ENCODE measurements at places on chromosomes 2 and 18.
A peak's percentile ranks its signal among the peaks of the same experiment; 100 is the strongest.

DNA sequence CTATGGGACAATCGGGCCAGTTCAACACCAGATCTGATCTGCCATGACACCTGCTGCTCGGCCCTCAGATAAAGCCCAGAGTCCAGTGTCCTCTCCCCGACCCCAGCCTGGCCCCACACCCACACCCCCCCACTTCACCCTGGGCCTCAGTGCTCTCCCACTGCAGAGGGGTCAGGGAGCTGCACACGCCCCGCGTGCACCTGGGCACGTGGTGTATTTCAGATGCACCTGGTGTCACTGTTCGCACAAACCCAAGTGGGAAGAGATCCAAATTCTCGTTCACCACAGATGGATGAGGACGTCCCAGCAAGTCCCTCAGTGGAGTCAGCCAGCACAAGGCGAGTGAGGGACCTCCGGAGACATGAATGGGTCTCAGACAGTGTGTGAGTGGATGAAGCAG is 161.3 kb downstream of the RTP5 start:
- peak; percentile 2 for DNase-seq

GRCh38 chr18:74990563-74991081 is 218.3 kb downstream of the PTGR3 start:
- no peak for DNase-seq

- no peak for DNase-seq
Observed at GRCh38 chr2:177073611-177074010, 139.0 kb upstream of the HNRNPA3 start.

DNA sequence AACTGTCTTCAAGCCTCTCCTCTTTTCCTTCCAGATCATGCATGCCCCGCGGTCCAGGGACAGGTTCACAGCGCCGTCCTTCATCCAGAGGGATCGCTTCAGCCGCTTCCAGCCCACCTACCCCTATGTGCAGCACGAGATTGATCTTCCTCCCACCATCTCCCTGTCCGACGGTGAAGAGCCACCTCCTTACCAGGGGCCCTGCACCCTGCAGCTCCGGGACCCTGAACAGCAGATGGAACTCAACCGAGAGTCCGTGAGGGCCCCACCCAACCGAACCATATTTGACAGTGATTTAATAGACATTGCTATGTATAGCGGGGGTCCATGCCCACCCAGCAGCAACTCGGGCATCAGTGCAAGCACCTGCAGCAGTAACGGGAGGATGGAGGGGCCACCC is 81.3 kb downstream of the FAM210A start:
- DNase-seq, result no peak

DNA sequence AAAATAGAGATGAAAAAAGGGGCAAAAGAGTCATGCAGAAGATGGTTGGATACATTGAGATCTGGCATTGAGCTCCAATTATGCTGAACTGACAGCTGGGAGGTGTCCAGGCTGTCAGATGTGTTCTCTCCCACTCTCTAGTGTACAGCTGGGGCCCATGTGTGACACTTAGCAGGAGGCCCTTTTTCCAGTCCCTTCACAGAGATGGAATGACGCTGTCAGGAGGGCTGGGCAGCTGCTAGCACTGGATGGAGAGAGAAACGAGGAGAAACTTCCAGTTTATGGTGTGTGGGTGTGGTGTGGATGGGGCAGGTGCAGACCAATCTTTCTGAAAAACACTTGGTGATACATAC is 437.7 kb upstream of the HS6ST1 start:
- DNase-seq, result no peak

DNA sequence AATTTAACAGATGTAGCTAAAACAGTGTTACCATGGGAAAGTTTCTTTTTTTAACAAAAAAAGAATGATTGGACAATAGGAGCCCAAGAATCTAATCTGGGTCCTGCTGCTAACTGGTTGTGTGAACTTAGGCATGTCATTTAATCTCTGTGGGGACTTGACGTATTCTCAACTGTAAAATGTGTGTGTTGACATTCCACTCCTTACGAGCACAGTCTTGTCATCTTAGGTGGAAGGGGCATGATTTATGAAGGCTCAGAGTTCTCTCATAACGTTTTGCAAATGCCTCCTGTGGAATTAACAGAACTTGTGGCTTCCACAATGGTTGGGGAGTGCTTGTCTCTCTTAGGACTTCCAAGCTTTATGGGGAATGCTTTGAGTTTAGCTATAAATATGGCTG is 125.9 kb upstream of the SATB2 start:
- DNase-seq, result no peak

DNA sequence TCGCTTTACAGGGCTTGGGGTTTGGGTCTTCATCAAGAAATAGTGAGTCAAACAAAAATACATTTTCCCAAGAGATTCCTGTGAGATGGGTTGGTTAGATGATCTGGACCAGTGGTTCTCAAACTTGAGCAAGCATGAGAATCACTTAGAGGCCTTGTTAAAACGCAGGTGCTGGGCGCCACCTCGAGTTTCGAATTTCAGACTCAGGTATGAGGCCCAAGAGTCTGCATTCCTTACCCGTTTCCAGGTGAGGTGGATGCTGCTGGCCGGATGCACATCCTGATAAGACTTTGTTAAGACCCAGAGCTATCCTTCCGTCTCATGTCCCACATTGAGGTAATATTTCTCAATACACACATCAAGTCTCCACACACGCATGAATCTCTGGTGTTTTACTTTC is 707.8 kb upstream of the SALL3 start:
- DNase-seq, result no peak

DNA sequence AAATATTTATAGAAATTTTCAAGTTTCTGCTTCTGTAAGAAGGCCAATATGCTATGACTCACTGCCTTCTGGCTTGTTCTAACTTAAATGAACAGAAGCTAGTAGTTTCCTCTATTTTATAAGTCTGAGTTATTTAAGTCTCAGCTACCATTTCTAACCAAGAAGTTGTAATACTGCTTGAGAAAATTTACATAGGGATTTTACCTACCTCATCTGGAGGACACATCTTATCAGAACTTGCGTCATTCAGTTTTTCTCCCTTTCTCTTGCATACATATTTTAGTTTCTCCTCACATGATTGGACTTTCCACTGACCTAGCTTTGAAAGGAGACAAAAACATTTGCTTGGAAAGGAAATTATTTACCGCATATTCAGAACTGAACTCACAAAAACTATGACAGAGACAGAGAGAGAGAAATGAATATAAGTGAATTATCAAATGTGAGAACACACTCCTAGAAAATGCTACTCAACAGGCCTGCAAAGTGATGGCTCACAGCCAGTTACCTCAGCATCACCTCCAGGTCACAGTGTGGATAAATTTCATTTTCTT is 81.1 kb upstream of the CD302 start:
- DNase-seq, result no peak

DNA sequence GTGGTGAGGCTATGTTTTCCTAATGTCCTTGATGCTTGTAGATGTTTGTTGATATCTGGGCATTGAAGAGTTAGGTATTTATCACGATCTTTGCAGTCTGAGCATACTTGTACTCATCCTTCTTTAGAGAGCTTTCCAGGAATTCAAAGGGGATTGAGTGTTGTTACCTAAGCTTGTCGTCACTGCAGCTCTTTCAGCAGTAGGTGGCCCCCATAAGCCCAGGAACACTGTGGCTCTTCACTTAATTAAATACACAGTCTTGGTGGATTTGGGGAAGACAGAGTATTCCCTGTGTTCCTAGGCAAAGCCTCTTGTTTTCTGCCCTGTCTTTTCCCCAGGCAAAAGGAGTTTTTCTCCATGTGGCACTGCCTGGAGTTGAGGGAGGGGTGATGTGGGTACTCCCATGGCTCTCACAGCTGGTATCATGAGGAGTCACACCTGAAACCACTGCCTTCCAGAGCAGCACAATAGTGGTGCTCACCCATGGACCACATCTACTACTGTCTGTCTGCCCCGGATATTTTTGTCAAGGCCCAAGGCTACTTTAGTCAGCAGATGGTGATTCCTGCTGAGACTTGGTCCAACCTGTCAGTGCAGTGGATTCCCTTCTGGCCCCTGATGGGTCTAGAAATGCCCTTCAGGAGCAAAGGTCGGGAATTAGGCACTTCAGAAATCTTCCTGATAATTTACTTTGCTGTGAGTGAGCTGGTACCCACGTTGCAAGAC is 95.7 kb downstream of the GALNT13 start:
- no peak for DNase-seq

DNA sequence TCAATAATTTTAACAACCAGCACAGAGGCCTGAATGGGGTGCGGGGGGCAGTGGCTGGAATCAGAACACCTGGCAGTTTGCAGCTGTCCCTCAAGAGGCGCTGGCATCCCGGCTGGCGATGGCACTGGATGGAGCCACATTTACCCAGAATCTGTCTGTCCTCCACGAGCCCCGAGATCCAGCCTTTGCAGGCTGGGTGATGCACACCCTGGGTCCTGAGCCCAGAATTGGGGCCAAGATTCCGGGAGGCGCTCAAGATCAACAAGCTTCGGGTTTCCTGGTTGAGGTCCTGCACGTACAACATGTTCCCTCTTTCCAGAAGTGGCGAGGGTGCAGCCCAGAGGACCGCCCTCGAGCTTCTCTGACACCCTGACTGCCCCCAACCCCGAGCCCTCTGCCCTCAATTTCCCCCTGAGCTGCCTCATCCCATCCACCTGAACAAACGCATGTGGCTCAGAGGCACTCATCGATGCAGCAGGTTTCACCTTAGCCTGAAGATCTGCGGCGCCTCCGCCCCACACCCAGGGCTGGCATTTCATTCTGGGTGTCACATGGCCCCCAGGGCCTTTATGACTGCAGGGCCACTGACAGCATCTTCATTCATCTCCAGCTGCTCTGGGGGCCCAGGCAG is 97.5 kb downstream of the TFCP2L1 start:
- no peak for DNase-seq

GRCh38 chr18:21703241-21703820 is 1.2 kb downstream of the ABHD3 start:
- DNase-seq, result peak; percentile 41

- DNase-seq, result no peak
Observed at GRCh38 chr2:81583311-81584108, 1279.0 kb upstream of the LRRTM1 start.

- no peak for DNase-seq
Observed at GRCh38 chr2:231036578-231037106, 681 bp upstream of the C2orf72 start.

DNA sequence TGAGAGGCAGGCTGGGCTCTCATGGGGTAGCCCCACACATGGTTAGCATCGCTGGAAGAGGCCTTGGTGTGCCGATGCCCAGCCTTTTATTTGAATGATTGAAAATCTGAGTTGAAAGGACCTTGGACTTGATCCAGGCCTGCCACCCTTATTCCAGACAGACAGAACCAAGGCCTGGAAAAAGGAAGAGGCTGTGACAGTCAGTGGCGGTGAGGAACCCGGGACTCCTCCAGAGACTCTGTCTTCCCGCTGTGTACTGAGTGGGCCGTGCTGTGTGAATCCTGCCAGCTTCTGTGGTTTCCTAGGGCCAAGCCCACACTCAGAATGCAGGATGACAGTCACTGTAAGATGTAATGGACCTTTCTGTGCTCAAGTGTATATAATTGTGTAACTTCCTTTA is 218.5 kb downstream of the LDLRAD4 start:
- DNase-seq, result no peak

GRCh38 chr18:3264362-3264761 is 2.4 kb downstream of the MYL12B start:
- no peak for DNase-seq

DNA sequence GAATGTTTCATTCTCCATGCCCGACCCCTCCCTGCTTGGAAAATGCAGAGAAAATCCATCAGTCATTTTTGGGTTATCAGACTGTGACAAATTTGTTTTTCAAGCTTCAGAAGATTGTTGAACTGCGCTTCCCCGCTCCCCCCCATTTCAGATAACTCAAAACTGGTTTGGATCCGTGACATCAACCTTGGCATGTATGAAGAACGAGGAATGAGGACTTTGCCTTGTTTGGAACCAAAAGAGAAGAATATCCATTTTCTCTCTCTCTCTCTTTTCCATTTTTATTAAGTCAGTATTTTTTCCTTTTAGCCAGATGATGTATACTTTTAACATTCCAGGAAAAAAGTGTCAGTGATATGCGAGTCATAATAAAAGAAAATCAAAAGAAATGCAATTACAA is 171.6 kb downstream of the BCL2 start:
- DNase-seq, result no peak

- no peak for DNase-seq
Observed at GRCh38 chr2:191070276-191070675, 56.3 kb upstream of the STAT1 start.

DNA sequence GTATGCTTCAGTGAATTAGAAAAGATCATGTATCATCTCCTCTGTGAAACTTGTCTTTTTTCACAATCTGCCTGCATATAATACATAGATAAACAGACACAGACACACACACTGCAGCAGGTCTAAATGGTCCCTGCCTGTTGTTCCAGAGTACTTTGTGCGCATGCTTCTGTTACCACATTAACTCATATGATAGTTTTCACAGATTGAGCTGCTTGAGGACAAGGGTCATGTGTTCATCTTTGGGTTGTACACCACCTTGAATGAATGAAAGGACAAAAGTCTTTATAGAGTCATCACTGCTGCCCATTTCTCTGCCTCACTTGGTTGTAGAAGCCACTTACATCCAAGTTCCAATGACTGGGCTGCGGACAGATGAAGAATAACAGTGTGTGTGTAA is 72.7 kb upstream of the GLS start:
- no peak for DNase-seq

GRCh38 chr2:28360718-28361293 is 31.9 kb upstream of the FOSL2 start:
- no peak for DNase-seq
